ENCODE measurements at places on chromosomes 1 and 21.

DNA sequence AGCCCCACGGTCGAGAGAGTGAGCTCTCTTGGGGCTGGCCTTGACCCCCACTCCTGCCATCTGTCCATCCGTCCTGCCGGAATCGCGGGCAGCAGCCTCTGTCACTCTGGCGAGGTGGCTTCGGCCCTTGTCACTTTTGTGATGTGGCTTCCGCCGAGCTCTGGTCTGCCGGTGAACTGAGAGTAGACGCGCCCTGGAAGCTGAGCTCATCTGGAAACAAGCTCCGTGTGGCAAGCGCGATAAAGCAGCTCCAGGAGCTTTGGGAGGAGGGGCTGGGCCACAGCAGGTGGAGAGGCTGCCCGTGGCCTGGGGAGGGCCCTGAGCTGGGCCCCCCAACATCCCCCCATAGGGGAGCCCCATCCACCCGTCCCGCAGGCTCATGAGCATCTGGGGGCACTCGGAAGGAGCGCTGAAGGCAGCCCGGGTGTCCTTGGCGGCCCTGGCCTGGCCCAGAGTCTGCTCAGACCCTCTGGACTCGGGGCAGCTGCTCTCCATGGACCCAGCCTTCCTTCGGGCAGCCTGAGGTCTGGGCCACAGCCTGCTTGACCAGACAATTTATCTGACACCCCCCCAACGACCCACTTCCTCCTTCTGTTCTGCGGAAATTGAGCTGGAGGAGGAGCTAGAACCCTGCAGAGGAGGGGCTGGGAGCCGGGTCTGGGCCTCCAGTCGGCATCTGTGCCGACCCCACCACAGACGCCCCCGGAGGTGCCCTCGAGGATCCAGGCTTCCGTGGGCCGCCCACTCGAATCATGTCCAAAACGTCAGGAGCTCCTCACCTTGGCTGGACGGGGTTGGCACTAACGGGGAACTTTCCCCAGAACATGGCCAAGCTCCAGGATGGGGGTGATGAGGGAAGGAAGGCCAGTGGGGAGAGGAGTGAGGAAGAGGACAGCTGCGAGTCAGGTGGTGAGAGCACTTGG lies 59.1 kb downstream of the SLC19A1 start:
- DNase-seq: no peak

GRCh38 chr21:17793246-17794123 lies 25.7 kb downstream of the C21orf91 start:
- DNase-seq: no peak

DNA sequence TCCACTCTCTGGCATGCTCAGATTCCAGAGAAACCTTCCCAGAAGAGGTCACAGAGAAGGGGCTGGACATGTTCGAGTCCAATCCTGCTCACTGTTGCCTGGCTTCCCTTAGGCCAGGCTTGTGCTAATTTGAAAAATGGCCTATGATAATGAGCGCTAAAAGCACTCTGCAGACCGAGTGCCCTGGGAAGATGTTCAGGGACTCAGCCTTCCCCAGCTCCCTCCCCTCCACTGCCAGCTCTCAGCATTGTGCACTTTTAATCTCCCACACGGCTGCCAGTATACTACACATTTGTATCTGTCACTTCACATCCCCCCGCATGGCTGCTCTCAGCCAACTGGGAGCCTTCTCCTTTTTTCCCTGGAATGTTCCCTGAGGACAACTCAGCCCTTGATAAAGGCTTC lies 24.1 kb downstream of the FAM163A start:
- DNase-seq: no peak

DNA sequence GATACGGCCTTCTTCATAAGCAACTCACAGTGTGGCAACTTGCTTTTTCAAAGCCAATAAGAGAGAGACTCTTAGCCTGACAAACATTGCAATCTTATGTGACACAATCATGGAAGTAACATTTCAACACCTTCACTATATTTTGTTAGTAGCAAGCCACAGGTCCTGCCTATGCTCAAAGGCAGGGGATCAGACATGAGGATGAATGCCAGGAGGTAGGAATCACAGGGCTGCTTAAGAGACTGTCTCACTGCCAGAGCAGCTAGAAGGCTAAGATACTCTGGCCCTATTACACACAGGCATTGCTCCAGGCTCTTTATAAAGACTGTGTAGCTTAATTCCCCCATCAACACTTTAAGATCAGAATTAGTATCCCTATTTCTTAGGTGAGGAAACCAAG lies 236.2 kb upstream of the KAZN start:
- no peak for DNase-seq

DNA sequence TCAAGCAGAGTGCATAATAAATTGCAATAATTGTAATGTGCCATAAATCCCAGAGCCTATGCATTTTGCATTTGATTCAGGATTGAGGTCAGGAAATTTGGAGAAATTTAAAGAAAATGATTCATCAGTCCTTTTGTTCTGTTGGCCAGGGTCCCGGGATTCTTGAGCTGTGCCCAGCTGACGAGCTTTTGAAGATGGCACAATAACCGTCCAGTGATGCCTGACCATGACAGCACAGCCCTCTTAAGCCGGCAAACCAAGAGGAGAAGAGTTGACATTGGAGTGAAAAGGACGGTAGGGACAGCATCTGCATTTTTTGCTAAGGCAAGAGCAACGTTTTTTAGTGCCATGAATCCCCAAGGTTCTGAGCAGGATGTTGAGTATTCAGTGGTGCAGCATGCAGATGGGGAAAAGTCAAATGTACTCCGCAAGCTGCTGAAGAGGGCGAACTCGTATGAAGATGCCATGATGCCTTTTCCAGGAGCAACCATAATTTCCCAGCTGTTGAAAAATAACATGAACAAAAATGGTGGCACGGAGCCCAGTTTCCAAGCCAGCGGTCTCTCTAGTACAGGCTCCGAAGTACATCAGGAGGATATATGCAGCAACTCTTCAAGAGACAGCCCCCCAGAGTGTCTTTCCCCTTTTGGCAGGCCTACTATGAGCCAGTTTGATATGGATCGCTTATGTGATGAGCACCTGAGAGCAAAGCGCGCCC lies 8.7 kb downstream of the PROX1 start:
- DNase-seq: no peak

- DNase-seq: no peak
Observed at GRCh38 chr21:31133243-31133830, 95.1 kb upstream of the KRTAP19-8 start.

DNA sequence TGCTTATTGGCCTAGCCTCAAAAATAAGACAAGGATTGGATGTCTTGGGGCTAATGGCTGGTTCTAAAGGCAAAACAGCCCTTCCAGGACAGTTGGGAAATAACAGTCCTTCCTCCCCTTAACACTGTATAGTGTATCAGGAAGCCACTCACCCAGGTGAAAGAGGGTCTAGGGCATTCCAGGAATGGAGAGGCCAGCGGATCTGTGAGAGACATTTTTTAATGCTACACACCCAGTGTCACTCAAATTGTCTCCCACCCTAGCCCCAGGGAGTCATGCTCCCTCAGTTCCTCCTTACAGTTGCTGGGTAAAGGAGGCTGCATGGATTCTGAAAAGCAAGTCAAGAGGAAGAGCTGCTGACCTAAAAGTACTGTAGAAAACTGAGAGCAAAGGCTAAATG lies 24.1 kb upstream of the EXO1 start:
- DNase-seq: no peak
